Epithelial cell of umbilical artery (primary cell): ENCODE measurements at places on chromosomes 13 and 19. TPM values are rescaled to one million over a fixed set of nuclear protein-coding genes. Genes with fewer than 3 reads are reported as not detected.

Gene PROZ
- not detected in 2 replicates for total RNA-seq

Gene TBXA2R
- total RNA-seq: 0.30 and 0.65 TPM in 2 replicates

Gene ZNF667
- 1.6 and 1.8 TPM in 2 replicates for total RNA-seq

Gene PNMA8C
- total RNA-seq: under 0.01 and 0.30 TPM in 2 replicates

Gene MVB12A
- 44.2 and 46.0 TPM in 2 replicates for total RNA-seq

Gene CLEC4M
- total RNA-seq: 0.97 TPM in 1 of 2 replicates, not detected in the other

Gene WDR88
- total RNA-seq: not detected in 2 replicates

Gene CRB3
- total RNA-seq: not detected in 2 replicates

Gene GARIN5A
- total RNA-seq: 0.32 TPM in 1 of 2 replicates, not detected in the other

Gene TNFRSF19
- total RNA-seq: 0.46 and 0.65 TPM in 2 replicates

Gene LIM2
- not detected in 2 replicates for total RNA-seq

Gene ATXN8OS
- not detected in 2 replicates for total RNA-seq

Gene ZFP28
- 4.6 and 5.2 TPM in 2 replicates for total RNA-seq

Gene KIR2DL3
- total RNA-seq: not detected in 2 replicates

Gene ZNF491
- total RNA-seq: 0.65 and 1.5 TPM in 2 replicates

Gene SULT2A1
- not detected in 2 replicates for total RNA-seq

Gene KLHL1
- total RNA-seq: not detected in 2 replicates

Gene CRX
- not detected in 2 replicates for total RNA-seq

Gene RPL18
- 2,633 and 3,123 TPM in 2 replicates for total RNA-seq

Gene FGF14
- total RNA-seq: not detected in 2 replicates

Gene FUT1
- total RNA-seq: 5.5 and 6.4 TPM in 2 replicates

Gene SLC1A6
- total RNA-seq: not detected in 2 replicates

Gene ZNF135
- 0.30 and 0.32 TPM in 2 replicates for total RNA-seq

Gene PEAK3
- total RNA-seq: not detected in 2 replicates

Gene PGLYRP1
- not detected in 2 replicates for total RNA-seq

Gene LHB
- total RNA-seq: not detected in 2 replicates

Gene ZNF534
- total RNA-seq: not detected in 2 replicates
